HT1080 (cell line): ENCODE measurements at places on chromosomes 1 and 21.

DNA sequence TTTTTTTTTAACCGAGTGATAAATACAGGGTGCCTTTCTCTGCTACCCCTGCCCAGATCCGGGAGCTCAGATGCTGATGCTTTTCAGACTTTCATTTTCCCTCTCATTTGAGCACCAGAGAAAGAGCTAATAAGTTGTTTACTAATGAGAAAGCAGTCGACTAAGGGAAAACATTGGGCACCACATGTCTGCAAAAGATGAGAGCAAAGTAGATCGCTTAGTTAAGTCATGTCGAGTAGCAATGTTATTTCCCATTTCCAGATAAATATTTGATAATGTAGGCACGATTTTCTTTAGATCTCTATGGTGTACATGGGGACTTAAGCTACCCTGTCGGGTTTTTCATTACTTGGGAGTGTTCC, 1.2 kb downstream of the PKN2 start:
- no peak for DNase-seq

- peak; percentile 21 for DNase-seq
These were observed 1.0 kb upstream of the SFN start for GRCh38 chr1:26861889-26862378.

GRCh38 chr1:111789666-111790316, 34.1 kb downstream of the DDX20 start:
- no peak for DNase-seq

DNA sequence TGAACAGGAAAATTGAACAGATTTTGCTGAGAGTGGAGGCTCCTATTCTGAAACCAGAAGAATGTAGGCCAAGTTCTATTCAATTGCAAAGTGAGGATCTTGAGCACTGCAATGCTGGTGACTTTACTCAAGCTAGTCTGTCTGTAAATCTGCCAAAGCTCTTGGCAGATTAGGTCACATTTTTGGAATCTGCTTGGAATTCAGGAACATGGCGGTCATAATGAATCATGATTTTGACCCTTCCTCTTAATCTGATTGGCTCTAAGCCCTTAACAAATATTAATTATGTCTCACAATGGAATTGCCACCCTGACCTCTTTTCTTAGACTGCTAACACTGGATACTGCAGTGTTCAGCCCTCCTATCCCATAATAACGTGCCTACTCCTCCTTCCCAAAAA, 7.2 kb upstream of the GNG12 start:
- DNase-seq: peak; percentile 80

DNA sequence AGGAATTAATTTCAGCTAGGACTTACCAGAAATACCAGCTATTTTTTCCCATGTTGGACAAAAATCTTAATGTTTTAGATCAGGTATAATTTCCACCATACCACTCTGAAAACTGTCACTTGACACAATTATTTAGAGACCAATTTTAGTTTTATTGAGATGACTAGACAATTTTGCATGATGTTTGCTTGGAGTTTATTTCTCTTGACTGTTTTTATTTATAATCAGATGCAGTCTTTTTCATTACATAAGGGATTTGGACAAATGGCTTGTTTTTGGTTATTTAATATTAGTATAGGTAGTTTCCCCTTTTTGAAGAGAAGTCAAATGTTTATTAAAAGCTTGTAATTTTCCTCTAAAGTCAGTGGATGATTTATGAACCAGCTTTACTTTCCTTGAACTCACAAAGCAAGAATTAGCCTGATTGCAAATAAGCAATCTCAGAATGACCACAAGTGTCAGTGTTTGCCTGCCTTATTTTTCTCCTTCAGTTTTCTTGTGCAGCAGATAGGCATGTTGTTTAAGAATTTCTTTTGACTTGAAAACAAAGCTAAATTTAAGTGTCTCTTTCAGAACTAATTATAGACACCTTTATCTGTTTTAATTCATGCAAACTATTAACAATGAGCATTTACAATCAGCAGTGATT, 3.8 kb upstream of the B3GALT2 start:
- DNase-seq: no peak

- no peak for DNase-seq
These were observed 582.4 kb downstream of the LTN1 start for GRCh38 chr21:28410256-28410655.

DNA sequence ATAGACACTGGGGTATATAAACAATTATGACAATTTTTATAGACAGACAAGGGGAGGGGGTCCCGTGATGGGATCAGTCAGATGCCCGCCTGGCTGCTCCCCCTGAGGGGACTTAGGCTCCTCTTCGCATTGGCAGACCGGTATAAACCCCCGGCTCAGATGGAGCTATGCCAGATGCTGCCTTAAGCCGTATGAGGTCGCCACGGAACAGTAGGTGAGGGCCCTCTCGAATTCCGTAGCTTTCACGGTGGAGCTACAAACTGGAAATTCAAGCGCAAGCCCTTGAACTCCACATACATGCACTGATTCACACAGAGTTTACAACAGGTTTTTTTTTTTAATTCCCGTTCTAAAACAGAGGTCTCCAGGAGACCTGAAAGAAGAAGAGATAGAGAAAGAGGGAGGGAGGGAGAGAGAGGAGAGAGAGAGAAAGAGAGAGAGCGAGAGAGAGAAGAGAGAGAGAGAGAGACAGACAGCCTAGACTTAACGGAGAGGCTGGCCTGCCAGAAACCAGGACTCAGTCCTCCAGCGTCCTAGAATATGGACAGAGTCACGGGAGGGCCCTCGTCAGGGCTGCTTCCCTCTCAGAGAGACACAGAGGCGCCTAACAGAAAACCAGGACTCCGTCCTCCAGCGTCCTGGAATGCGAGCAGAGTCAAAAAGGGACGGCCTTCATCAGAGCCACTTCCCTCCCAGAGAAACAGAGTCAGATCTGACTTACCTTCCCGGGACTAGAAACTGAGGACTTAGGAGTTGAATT, 24.4 kb upstream of the TMEM54 start:
- no peak for DNase-seq

DNA sequence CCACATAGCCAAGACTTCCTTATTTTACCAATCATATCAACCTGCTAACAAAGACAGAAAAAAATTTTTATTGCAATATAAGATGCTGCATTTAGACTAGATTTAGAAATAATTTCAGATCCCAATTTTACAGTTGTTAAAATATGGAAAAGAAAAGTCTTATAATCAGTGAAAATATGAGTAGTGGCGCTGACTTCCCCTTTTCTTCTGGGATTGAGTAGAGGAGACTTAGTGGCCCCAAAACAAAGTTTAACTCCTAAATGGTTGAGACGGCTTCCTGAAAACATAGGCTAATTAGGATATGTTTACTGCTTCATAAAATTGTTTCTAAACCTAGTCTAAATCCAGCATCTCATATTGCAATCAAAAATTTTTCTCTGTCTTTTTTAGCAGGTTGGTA, 68.4 kb downstream of the RAB3GAP2 start:
- no peak for DNase-seq

DNA sequence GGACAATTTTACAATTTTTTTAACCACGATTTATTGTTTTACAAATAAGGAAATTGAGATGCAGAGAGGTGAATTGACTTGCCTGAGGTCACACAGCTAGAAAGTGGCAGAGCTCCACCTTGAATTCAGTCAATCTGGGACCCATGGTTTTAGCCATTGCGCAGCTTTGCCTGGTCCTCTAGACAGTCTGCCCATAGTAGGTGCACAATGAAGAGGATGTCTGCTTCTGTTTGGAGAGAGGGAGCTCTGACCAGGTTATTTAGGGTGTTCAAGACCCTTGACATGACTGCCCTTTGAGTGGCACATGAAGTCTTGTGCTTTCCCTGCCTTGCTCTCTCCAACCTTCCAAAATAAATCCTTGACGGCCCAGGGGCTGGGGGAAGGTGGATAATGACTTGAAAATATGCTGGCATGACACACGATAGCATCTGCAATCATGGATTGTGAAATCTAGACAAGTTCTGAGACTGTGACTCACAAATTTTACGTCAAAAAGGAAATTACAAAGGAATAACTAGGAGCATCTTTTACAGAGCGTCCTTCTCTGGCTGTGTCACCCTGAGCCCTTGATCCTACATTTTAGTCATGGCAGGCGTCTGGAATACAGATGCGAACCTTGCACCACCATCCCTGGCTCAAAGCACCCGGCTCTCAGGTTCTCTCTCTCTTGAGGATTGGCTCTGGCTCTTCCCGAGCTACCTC, 26.2 kb upstream of the ID3 start:
- peak; percentile 95 for DNase-seq

- no peak for DNase-seq
These were observed 171.9 kb downstream of the COL24A1 start for GRCh38 chr1:85984636-85985035.

DNA sequence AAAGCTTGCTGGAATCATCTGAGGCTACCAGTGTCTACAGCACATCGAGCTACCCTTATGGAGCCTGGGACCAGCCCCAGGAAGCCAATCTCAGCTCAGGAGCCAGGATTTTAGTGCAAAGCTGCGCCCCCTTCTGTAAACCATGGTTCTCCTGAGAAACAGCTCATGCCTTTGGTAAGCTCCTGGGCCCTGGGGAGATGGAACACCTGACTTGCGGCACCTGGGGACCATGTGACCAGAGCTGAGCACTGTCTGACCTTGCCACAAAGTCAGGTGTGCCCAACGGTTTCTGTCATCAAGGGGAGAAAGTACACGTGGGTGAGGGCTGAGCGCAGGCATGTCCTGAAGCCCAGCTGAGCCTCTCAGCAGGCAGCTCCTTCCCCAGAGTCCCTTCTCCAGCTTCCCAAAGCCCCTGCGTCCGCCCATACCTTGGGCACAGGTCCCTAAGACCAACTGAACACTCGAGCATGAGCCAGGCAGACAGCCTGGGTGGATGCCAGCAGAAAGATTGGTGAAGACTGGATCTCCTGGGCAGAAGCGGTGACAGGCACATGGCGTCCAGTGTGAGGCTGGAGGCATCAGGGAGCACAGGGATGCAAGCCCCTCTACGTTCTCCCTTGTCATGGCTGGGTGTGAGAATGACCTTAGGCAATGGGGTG, 57.9 kb upstream of the TENT5B start:
- DNase-seq: no peak

DNA sequence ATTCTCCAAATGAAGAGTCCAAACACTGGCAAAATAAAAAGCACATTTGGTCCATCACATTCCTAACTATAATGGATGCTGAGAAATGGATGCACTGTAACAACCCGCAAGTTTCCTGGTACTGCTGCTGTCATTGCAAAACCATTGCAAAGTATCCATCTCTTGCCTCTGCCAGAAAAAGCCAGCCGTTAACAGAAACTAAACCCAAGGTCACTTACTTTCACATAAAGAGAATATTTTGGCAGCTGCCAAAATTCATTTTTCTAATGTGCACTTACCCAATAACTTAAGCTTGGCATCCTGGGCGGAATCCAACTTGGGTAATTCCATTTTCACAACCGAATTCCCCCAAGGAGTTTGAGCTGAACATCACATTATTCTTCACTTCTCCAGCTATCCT, 77.0 kb upstream of the LRRC8D start:
- DNase-seq: no peak

DNA sequence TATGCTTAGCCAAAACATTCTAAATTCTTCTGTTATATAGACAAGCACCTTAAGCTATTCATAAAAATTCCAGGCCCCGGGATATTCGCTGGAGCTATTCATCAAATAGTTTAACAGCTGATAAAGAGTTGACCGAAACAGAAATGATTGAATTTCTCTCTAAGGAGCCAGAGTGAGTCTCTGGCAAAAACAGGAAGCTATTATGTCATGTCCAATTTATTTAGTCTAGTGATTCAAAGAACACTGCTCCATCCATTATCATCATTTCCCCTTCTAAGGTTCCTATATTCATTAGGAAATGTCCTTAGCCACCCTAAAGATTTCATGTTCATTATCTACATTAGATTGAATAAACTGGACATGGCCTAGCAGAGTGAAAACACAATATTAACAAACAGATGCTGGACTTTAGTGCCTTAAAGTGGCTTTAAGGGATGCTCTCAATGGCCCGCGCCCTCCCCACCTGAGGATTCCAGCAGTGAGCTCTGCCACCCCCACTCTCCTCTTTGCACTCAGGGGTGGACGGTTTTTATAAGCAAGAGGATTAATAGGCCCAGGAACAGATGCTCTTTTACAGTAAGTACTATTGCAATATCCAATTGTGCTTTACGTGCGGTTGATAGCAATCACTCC, 122.1 kb upstream of the RGS1 start:
- DNase-seq: no peak

DNA sequence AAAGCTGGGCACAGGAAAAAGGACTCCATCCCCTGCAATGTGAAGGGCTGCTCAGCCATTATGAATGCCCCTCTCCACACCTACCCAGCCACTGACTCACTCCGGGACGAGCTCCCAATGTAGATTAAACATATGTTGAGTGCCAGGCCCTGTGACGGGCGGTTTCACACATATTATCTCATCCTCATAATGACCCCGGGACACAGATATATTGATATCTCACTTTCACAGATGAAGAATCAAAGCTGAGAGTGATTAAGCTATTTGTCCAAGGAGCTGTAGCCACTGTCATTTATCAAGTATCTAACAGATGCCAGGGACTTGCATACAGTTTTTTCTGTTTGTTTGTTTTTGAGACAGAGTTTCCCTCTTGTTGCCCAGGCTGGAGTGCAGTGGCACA, 35.0 kb upstream of the SLC30A1 start:
- no peak for DNase-seq

- peak; percentile 74 for DNase-seq
These were observed 18.5 kb downstream of the CAMK1G start for GRCh38 chr1:209601809-209602657.

- DNase-seq: peak; percentile 42
These were observed 148.1 kb upstream of the RUNX1 start for GRCh38 chr21:35197191-35197590.

- DNase-seq: no peak
These were observed 138.3 kb downstream of the CLEC20A start for GRCh38 chr1:178358456-178358855.

GRCh38 chr21:39062196-39062595, 121.1 kb downstream of the PSMG1 start:
- DNase-seq: peak; percentile 18

DNA sequence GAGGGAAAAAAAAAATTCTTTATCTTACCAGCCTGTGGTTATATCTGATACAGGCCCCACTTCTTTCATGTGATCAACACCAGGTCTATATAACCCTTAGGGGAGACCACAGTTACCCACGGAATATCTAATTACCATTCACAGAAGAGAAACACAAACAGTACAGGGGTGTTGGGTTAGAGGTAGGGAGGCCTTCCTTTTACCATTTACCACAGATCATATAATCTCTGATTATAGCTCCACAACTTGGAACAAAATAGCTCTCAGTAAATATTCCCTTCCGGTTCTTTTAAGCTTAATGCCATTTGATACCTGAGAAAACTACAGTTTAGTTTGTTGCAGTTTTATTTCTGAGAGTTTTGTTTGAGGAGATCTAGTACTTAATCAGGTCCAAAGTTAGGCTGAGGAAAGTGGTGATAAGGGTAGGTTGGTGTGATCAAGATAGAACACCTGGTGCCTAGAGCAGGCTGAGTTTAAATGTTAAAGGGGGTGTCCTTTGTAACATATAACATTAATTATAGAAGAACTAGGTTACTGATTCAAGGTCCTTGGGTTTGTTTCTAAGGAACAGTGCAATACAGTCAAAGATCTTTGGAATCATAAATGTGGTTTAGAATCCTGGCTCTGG, 14.1 kb downstream of the EPB41 start:
- no peak for DNase-seq

GRCh38 chr1:151047591-151047924, at the start of gene C1orf56:
Gene C1orf56, plus strand, starts transcription at chr1:151047751. Its CDS starts 97 bp downstream, at chr1:151047848.
- peak; percentile 60 for DNase-seq

- no peak for DNase-seq
These were observed 44.2 kb downstream of the LUZP1 start for GRCh38 chr1:23124259-23125026.
